ENCODE measurements at places on chromosomes 12 and 14.

DNA sequence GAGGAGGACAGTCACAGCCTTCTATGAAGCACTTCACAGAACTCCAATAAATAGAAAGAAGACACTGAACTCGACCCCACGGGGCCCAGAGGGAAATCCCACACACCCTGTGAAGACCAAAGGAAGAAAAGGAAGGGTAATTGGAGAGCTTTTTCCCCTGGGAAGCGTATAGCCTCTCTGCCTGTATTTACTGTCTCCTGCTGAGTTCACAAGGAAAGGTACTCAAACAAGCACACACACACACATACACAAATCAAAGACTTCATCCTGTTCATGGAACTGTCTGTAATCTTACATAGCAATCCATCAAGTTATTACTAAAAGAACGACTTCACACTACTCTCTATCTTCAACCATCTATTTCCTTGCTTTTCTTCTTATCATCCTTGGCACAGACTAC, 15.3 kb downstream of the FOXN3 start:
- no peak overlapping the region for H3K27ac ChIP-seq
- H3K27me3 ChIP-seq = no peaks in the 10 kb centered on the region
- no peaks in the 10 kb centered on the region for H3K36me3 ChIP-seq
- no peak for DNase-seq

GRCh38 chr12:52122540-52122871, 43.0 kb downstream of the SMIM41 start:
- H3K27me3 ChIP-seq = no peaks in the 10 kb centered on the region
- no peaks in the 10 kb centered on the region for H3K36me3 ChIP-seq
- H3K4me3 ChIP-seq = no peak overlapping the region
- DNase-seq = no peak
- H3K4me1 ChIP-seq = peaks cover 47% of the 10 kb centered on the region
- peak overlapping the region; percentile 72 for H3K27ac ChIP-seq

DNA sequence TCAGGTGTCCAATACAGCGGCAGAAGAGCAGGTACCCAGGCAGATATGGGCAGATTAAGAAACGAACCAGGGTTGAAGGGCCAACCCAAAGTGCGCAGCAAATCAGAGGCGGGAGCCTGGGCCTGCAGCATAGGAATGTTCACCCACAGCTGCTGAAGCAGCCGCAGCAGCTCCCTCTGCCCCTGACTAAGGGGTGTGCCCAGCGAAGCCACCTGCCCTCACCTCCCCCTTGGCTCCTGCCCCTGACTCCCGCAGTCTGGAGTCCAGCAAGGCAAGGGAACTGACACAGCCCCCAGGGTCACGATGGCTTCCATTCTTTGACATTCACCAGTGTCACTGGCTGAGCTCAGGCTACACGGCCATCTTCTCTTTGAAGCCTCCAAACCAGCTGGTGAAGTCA, 27.3 kb upstream of the ZFP36L1 start:
- no peaks in the 10 kb centered on the region for H3K27me3 ChIP-seq
- no peak overlapping the region for H3K4me3 ChIP-seq
- no peaks in the 10 kb centered on the region for H3K36me3 ChIP-seq
- H3K4me1 ChIP-seq = peaks cover 70% of the 10 kb centered on the region

- H3K27ac ChIP-seq = no peak overlapping the region
- peak overlapping the region; percentile 70 for H3K4me3 ChIP-seq
- DNase-seq = no peak
- no peaks in the 10 kb centered on the region for H3K36me3 ChIP-seq
- H3K27me3 ChIP-seq = peaks cover 6% of the 10 kb centered on the region
- H3K4me1 ChIP-seq = peaks cover 4% of the 10 kb centered on the region
Measured at GRCh38 chr14:89027097-89027740, 202.8 kb downstream of the TTC8 start.

DNA sequence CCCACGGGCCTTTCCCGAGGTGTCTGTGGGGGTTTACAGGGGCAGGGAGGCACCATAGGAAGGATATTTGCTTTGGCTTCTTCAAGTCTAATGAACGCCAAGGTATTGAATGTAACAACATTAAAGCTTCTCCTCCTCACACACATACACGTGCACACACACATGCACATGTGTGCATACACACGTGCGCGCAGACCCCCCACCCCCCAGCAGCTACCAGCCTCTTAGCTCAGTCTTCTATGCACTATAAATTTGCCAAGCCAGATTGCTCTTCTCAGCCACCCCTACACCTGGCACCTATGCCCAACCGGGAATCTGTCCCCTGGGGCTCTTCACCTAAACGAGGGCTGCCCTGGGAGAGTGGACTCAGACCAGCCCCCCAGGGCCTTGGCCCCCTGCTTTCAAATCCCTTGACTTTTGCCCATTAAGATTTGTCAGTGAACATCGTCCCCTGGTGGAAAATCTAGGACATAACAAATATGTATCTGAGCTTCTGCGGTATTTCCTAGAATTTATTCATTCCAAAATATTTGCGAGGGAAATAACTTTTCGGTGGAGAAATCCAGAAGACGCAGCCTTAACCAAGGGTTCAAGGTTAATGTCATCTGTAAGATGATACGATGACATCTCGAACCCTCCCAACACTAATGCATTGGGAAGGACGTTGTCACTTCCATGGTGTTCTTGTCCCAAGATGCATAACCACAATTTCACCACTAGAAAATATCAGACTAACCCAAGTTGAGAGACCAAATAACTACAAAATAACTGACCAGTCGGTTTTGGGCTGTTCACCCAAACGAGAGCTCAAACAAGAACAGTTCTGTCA, 330.4 kb downstream of the MED13L start:
- no peak overlapping the region for H3K4me3 ChIP-seq
- H3K36me3 ChIP-seq = no peaks in the 10 kb centered on the region
- H3K27ac ChIP-seq = no peak overlapping the region
- no peak for DNase-seq

Measured in GM12878 (cell line).